Fibroblast of upper back skin (primary cell): ENCODE measurements at places on chromosomes 13 and 19.

GRCh38 chr13:40409278-40409677 lies 257.2 kb downstream of the FOXO1 start:
- no peak for DNase-seq

DNA sequence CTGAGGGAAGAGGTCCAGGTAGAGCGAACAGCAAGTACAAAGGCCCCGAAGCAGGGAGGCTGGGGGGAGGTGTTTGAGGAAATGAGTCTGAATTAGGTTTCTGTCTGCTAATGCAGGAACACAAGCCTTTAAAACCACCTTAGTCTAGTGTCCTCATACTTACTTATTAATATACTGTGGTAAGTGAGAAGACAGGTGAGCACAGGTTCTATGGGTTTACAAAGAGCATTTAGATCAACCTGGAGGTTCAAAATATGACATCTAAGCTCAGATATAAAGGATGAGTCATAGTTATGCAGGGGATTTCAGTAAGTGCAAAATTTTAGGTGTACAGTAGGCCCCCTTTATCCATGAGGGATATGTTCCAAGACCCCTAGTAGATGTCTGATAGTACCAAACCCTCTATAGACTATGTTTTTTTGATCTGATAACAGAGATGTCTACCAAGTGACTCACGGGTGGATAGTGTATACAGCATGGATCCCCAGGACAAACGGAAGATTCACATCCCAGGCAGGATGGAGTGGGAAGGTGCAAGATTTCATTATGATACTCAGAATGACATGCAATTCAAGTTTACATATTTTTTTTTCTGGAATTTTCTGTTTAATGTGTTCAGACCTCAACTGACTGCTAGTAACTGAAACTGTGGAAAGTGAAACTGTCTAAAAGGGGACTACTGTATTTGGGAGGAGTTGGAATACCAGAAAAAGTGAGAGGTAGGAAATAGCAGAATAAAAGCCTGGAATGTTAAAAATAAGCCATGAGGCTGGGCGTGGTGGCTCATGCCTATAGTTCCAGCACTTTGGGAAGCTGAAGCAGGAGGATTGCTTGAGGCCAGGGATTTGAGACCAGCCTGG lies 18.2 kb upstream of the MED4 start:
- DNase-seq: no peak

DNA sequence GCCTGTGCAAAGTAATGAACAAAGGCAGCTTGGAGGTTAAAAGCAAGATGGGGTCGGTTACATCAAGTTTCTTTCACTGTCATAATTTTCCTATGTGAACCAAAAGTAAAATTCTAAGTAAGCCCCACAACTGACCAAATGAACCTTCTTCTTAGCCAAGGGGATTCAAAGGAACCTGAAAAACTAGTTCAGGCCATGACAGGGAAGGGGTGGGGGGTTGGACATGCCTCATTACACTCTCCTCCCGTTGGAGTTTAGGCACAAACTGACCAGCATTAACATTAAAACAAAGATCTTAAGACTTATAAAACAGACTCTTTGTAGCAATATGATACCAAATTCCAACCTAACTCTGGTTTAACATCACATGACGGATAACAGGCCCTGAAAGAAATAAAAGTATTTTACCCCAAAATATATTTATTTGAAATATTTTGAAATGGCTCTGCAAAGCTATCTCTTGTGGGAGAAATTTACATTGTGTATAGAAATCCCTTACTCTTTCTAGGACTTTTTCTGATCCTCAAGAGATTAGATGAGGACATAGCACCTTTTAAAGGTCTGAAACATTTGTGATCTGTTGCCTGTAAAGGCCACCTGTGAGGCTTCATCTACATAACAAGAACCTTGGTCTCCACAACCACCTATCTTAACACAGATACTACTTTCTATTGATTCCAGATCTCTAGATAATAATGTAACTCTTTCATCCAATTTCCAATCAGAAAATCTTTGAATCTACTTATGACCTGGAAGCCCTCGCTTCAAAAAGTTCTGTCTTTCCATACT lies 1829.0 kb upstream of the MIR17HG start:
- DNase-seq: no peak

GRCh38 chr13:35499196-35499662 lies 22.7 kb upstream of the MAB21L1 start:
- no peak for DNase-seq

DNA sequence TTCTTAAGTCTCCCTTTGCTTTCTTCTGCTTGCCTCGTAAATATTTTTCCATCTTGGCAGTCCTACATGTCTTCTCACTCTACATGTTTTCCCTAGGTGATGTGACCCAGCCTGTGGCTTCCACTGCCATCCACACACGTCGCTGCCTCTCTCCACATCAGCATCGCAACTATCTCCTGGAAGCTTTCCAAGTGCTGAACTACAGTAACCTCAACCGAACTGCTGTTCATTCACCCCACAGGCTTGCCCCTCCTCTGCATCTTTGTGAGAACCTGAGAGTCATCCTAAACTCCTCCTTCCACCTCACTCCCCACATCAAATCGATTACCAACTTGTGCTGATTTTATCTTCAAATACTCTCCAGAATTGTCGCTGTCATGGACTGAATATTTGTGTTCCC lies 41.2 kb upstream of the USPL1 start:
- DNase-seq: peak; percentile 53

DNA sequence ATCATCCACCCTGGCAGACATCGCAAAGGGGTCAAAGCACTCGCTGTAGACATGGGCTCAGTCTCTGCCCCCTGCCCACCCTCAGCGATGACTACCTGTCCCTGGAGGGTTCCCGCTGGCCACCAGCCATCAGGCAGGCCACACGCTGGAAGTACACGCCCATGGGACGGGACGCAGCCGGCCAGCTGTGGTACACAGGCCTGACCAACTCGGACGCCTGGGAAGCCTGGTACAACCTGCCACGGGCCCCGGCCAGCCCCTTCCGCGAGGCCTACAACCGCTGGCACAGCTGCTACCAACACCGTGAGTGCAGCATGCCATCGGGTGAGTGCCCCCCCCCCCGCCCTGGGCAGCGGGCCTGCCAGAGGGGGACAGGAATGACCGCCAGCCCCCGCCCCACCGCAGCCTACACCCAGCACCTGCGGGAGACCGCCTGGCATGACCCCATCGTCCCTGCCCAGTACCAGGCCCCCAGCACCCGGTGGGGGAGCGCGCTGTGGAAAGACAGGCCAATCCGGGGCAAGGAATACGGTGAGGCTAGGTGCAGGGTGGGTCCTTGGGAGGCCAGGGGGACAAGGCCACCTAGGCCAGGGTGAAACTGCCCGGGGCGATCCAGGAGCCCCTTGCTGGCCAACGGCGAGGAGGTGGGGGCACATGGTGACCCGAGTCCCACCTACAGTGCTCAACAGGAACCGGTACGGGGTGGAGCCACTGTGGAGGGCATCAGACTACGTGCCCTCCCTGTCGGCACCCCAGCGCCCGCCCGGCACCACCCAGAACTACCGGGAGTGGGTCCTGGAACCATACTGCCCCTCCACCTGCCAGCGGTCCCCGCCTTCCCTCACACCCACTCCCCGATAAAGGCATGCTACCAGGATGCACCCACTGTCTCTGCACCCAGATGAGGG lies 4.4 kb downstream of the TEKTIP1 start:
- DNase-seq: no peak

DNA sequence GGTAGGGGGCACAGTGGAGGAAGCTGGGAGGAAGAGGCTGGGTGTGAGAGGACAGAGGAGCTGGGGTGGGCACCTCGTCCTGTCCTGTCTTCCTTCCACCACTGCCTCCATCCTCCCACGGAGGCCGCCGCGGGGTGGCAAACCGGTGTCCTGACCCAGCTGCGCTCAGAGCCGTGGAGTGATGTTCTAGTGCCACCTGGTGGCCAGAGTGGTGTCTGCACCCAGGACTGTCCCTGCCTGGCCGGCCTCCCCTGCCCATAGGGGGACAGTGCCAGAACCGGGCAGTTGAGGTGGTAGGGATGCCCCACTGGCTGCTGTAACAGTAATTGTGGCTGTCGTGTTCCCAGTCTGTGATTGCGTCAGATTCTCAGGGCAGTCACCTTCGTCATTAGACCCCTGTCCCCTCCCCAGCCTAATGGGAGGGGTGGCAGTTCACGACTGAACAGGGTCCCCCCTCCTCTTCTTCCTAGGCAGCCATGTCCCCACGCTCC lies 11.1 kb upstream of the ARRDC2 start:
- peak; percentile 70 for DNase-seq

- no peak for DNase-seq
These were observed 10.2 kb downstream of the N4BP2L2 start for GRCh38 chr13:32528358-32528757.
